ENCODE measurements at places on chromosomes 2 and 18.

DNA sequence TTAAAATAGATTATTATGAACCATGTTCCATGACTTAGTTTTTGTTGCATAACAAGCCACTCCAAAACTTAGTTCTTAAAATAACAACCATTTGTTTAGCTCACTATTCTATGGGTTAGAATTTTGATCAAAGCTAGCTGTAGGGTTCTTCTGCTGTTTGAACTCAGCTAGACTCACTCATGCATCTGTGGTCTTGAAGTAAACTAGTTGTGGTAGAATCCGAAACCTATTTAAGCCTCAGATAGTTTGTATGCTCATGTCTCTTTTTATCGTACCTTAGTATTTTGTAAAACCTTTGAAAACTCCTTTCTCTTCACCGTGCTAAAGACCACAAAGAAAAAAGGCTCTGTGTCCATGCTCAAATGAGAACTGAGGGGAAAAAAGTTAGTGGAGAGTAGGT is 166.6 kb downstream of the XIRP2 start:
- no peak for DNase-seq

DNA sequence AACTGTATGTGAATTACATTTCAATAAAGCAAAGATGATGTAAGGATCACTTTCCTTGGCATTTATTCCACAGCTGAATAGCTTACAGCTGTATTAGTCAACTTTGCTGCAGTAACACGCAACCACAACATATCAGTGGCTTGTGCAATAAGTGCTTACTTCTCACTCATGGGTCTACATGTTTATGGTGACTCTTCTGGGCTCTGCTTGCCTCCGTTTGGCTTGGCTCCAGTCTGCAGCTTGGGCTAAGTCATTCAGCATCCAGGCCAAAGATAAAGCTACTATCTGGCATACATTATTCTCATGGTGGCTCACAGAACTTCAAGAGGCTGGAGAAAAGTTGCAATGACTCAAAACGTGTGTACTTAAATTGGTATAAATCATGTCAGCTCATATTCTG is 355.0 kb downstream of the RNF144A start:
- DNase-seq: no peak

- DNase-seq: no peak
These were observed 78.9 kb upstream of the TXNDC2 start for GRCh38 chr18:9806905-9807304.

DNA sequence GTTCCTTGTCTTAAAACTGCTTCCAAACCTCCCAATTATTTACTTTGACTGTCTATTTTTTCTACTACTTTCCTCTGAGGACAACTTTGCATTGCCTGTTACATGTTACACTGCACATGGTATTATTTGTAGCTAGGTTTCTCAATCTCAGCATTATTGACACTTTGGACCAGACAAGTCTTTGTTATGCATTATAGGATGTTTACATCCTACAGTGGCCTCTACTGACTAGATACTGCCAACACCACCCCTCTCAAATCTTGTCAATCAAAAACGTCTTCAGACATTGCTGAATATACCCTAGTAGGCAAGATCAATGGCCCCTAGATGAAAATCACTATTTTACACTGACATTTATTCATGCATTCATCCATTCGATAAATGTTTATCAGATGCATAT is 129.6 kb upstream of the DNAJC10 start:
- DNase-seq: no peak

DNA sequence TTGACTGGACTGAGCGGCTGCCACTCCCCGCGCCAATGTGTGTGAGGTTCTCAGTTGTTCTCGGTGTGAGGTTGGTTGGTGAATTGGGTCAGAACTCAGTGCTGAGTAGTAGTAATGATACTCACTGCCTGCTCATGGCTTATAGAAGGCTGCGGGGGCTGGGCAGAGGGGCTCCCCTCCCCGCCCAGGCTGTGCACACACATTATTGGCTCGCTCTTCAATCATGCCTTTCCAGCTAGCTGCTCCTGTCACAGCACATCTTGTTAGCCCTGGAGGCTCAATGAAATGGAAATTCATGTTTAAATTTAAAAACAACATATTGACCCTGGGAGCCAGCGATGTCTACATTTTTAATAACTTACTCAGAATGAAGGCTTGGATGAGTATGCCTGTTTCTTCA is 152.8 kb downstream of the CELF4 start:
- no peak for DNase-seq

DNA sequence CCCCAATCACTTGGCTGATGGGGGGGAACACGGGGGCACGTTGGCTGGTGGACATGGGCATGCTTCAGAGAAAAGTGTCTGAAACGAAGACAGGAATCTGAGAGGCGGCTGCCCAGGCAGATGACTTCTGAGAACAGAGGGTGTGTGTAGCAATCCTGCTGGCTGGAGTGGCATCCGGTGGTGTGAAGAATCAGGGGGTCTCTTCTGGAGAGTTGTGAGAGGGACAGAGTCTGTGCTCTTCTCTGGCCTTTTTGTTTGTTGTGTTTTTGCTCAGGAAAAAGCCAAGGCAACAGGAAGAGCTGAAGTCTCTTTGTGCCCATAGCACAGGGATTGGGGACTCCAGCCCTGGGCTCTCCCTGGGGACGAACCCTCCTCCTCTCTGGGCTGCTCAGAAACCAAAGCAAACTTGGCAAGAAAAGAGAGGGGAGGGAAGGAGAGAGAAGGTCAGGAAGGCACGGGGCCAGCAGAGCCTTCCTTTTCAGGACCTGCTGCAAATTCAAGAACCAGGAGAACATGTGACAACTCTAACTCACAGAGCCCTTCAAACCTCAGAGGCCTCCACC is 97.0 kb upstream of the SMAD2 start:
- no peak for DNase-seq

- DNase-seq: no peak
These were observed 120.4 kb upstream of the ACKR3 start for GRCh38 chr2:236449167-236449761.

DNA sequence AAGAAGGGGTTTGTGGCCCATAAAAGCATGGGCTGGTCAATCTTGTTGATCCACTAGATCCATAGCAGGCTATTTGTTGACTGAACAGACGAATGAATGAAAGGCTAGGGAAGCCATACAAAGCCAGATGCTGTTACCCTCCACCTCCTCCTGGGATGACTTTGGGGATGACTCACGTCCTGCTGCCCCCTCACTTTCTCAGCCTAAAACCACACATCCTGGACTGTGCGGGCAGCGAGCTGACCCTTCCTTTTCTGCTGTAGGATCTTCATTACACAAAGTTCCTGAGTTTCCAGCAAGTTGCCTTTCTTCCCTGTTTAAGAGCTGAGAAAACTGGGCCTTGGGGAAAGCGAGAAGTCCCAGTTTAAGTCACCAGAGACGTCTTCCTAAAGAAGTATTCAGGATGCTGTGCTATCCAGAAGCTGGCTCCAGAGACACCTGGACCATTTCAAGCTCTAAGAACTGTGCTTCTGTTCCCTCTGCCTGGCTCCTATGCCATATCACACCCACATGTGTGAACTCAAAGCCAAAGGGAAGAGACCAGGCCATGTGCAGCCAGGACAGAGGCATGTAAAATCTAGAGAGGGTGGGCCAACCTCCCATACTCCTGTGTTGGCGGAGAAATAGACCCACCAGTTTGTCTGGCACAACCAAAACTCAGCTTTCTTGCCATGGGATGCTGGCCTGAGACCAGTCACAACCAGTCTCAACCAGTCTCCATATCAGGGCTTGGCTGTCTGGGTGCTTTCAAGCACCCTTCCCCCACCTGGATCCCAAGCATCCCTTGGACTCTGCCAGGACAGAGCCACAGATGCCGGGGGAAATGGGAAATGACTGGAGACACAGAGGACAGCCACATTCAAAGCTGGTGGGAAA is 4.7 kb upstream of the SLC20A1 start:
- no peak for DNase-seq

GRCh38 chr2:56522605-56523089 is 338.9 kb downstream of the CCDC85A start:
- no peak for DNase-seq

DNA sequence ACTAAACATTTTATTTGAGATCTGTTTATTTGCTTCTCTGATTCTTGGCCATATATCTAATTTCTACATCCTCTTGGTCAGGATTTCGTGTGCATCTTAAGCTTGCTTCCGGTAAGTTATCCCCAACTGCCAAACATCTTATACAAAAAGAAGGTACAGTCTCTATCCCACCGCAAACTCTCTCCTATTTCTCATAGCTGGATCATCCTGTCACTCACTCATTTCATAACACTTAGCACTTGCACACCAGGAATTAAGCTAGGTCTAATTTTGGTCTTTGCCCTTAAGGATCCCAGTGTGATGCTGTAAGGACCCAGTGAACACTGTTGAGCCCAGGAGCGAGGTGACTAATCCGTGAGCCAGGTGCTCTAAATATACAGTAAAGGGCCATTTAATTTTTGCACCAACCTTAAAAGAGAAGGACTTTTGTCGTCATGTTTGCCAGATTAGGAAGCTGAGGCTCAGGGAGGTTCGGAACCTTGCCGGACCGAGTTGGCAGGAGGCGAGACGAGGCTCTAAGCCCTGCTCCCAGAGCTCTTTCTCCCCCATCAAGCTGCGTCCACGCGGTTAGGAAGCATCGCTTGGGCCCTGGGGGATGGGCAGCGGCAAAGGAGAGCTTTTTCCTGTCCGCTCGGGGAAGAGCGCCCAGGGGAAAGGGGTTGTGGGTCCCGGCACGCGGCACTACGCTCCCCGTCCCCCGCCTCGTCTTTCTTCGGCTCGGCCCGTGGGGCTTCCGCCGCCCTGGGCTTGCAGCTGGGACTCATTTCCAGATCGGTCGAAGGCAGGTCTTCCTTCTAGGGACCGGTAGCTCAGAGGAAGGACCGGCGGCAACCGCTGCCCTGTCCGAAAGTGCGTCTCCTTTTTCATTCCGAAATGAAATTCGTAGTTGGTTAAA is 4.1 kb upstream of the ITPRIPL1 start:
- DNase-seq: no peak

DNA sequence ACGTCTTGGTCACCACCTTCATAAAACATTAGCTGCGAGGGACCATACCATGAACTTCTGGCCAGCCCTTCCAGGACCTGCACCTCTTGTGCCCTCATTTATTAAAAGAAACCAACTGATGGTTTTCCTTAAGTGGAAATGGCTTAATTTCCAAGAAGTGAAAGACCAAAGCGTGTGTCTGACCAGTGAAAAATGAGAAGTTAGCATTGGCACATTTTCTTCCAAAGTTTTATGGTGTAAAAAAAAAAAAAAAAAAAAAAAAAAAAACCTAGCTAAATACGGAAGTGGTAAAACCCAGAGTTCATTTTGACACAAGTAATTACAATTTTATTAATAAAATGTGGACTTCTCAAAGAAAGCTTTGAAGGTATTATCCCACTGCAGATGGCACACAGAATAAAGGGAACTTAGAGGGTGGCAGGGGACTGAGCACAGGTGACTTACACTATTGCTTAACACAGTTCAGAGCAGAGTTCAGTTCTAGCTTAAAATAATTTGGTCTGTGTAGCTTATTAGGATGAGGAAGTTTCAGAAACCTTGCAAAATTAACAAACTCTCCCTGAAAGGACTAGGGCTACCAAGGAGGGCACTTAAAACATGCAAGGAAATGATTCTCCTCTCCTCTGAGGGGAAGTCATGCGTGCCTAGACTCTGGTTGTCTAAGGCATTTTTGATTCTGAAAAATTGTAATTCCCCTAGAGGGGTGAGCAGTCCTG is 42.2 kb upstream of the EPG5 start:
- DNase-seq: no peak

- no peak for DNase-seq
These were observed 259.2 kb downstream of the CELF4 start for GRCh38 chr18:37306432-37306831.

DNA sequence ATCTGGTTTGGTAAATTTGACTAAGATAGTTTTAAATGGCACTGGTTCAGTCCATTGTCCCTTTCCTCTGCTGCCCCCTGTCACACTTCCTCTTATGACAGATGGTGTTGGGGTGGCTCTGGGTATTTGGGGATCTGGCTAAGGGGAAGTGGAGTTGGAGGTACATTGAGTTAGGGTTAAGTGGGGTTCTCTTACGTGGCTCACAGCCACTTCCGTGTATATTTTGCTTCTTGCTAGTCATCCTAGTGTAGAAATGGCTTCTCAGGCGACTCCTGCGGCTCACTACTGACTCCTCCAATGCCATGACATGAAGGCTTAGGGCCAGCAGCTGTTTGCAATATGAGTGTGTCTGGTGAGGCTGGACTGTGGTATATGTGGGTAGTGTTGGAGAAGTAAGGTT is 187.0 kb downstream of the HAUS1 start:
- no peak for DNase-seq

GRCh38 chr2:120626566-120626965 is 109.1 kb upstream of the GLI2 start:
- DNase-seq: no peak

- DNase-seq: no peak
These were observed 930.3 kb downstream of the SUCLG1 start for GRCh38 chr2:83528767-83529166.

DNA sequence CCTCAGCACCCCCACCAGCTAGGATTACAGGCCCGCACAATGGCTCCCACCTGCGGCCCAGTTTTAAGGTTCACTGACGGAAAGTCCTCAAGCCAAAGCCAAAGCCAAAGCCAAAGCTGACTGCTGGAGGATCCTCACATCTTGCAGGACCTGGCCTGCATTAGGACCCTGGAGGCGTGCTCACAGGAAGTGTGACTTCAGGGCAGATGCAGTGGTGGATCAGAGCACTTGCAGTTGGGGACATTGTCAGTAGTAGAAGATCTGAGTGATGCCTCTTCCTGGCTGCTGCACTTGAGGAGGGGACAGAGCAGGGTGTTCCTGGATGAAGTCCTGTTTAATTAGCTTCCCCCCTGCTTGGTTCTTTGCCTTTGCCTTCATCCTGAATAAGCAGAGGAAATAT is 69.0 kb upstream of the ALPP start:
- DNase-seq: no peak

- no peak for DNase-seq
These were observed 16.6 kb downstream of the SESTD1 start for GRCh38 chr2:179248024-179248348.

- DNase-seq: peak; percentile 33
These were observed 104.3 kb downstream of the CSRNP3 start for GRCh38 chr2:165573534-165574461.

DNA sequence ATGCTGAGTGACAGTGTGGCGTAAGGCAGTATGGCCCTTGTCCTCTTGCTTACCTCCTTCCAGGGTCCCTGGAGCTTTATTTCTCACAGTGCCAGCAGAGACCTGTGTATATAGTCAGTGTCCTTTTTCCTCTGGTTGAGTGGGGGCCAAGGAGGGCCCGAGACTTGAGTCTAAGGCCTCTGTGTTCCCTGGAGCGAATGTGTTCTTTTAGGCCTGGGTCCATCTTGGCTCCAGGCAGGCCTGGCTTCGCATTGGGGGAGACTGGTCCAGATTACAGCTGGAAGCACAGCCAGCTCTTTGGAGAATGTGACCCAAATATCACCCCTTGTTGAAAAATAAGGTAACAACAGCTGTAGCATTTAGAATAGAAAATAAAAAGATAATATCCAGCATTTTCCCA is 5.0 kb downstream of the VAMP5 start:
- peak; percentile 70 for DNase-seq

- peak; percentile 93 for DNase-seq
These were observed 71.7 kb downstream of the HS1BP3 start for GRCh38 chr2:20578895-20579825.

DNA sequence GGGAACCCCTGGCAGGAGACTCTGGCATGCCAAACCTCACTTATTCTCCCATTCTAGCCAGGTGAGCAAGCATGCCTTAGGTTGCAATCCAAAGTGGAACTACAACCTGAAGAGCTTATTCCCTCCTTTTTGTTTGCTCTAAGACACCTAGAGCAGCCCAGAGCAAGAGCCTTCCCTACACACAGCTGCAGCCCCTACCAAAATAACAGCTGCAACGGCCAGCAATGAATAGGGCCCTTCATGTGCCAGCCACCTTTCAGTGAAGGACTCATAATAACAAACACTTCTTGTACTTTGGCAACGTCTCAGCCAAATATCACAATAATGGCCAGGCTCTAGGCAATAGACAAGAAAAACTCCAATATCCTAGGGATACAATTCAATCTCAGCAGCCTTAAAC is 178.7 kb downstream of the ALK start:
- no peak for DNase-seq

All from uterus (tissue), 4 donors.